ENCODE measurements at places on chromosomes 1 and 21.
A peak's percentile ranks its signal among the peaks of the same experiment; 100 is the strongest.

DNA sequence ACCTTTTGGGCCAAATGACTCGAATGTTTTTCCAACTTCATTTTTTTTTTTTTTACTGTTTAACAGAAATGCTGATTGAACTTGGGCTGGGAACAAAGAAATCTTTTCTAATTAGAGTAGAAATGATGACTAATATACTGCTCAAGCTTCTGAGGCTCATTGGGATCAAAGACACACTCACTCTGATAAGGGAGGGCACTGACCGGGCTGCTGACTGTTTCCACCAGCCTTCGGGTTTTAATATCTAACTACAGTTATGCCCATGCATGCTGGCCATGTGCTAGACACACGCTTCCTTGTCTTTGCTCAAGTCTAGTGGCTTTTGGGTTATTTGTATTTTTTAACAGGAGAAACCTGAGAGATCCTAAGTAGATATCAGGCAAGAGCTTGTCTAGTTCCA is 16.8 kb downstream of the ZBTB18 start:
- DNase-seq: no peak

DNA sequence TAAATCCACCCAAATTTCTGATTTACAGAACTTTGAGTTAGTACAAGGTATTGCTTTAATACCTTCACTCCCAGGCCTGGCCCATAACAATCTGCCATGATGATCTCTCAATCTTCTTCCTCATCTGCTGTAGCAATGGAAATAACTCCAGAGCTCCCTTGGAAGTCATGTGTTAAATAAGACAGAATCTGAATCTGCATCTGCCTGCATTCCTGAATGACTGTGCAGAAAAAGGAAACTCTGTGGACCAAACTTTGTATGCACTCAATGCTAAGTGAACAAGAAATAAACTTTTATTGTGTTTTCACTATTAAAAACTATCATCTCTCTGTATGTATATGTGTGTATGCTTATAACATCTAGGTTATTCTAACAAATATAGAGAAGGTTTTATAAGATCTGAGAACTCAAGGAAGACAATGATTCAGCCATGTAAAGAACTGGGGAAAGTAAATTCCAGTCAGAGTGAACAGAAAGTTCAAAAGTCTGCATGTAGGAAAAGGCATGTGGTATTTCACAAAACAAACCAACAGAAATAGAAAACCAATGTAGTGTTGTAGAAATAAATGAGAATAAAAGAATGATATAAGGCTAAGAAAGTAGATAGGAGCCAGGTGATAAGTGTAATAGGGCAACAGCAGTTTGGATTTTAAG is 390.2 kb downstream of the USH2A start:
- DNase-seq: no peak

DNA sequence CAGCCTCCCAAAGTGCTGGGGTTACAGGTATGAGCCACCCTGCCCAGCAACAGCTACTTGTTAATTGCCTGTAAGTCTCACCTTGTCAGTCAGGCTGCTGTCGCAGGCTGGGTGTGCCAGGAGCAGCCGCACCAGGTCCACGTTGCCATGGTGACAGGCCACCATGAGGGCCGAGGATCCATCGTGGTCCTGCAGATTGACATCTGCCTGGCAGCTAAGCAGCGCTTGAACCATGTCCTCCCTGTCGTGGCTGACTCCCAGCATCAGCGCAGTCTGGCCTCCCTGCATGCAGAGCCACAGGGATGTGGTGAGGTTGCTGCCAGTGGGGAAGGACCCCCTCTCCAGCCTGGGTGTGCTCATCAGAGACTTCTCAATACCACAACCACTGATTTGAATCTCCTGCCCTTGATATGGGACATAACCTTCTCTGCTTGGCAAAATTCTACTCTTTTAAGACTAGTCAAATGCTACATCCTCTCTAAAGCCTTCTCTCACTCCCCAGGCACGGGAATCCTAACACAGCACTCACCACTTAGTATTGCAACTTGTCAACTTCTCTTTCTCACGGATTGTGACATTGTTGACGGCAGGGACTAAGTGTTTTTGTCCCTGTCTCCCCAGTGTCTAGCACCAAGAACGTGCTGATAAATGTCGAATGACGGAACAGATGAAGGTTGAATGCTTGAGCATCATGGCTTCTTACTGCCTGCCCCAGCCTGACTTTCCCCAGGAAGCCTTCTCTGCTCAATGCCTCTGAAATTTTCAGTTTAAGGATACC is 52.9 kb downstream of the L1TD1 start:
- no peak for DNase-seq

GRCh38 chr1:147266381-147266780 is 23.9 kb downstream of the CHD1L start:
- DNase-seq: no peak

DNA sequence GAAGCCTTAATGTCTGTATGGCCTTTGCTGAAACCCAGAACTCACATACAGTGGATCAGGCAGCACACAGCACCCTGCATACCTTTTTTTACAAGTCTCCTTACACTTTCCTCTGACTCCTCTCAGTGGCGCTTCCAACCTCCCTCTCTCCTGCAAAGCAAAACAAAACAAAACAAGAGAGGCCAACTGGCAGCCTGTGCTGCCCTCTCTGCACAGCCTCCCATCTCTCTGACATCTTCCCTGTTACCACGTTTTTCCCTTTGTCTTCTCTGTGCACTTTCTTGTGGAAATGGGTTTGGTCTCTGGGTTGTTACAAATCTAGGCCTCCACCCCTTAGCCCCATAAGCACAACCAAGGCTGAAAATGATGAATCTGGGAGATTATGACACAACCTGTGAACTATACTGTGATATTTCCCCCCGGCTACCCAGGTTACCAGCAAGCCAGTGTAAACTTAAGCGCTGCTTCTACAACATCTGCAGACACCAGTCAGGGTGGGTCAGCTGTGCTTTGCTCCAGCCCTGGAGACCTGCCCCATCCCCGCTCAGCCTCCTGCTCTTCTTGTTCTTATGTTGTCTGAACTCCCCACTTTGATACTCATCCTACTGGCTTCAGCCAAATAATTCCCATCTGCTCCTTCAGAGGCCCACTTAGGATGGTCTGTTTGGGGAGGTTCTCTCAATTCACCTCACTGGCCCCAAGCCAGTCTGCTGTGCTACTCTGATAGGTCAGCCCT is 54.9 kb upstream of the FMOD start:
- no peak for DNase-seq

DNA sequence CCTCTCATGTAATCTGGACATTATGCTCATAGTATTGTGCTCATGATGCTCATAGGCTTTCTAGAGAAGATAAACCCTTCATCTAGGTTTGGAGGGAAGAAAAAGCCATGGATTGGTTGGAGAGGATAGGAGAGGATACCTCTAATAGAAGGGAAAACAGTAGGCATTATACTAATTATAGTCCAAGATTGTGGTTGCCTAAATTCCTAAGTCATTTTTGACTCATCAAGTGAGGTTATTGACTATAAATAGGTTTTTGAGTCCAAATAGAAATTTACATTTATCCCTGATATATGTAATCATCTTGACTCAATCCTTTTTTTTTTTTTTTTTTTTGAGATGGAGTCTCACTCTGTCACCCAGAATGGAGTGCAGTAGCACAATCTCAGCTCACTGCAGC is 5.0 kb downstream of the SYT11 start:
- no peak for DNase-seq

- no peak for DNase-seq
Measured at GRCh38 chr1:178543290-178543607, 30.3 kb downstream of the TEX35 start.

DNA sequence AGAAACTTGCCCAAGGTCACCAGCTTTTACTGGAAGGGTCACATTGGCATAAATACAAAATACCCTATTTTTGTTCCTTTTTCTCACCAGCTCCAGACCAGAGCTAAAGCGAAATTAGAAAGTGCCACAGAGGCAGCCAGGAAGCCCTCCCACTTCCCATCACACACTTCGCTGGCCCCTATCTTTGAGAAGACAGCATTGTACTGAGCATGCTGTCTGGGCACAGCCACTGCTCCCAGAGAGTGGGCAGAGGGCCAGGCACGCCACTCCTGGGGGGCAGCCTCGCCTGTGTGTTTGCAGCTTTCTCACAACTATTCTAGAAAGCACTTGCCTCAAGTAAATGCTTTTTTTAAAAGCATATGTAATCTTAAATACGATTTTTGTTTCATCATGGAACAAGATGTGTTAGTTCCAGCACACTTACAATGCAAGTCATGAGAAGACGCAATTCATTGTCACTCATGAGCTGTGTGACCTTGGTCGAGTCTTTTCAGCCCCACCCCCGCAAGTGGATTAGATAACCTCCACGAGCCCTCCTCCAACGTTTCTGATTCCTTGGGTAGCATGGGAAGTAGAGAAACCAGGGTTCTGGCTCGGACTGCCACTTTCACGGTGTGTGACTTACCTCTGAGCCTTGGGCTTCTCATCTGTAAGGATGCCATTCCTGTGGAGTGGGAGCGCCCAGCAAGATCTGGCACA is 25.7 kb upstream of the EPHA8 start:
- no peak for DNase-seq

- DNase-seq: peak; percentile 95
Measured at GRCh38 chr1:116671912-116672311, 4.4 kb upstream of the IGSF3 start.

DNA sequence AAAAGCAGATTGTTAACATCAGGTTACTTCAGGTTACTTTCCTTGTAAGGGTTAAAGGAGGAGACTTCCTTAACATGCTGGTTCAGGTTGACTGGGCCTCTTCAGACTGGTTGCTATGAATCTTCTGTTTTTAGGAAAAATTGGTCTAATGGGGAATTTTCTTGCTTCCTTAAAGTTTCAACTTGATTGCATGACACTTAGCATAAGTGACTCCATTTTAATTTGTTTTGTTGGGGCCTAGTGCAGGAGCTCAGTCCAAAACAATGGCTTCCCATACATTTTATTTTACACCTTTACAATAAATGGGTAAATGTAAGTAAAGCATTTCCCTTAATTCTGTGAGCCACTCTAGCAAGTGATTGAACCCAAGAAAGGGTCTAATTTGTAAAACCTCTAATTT is 53.8 kb downstream of the SLC16A1 start:
- DNase-seq: no peak

DNA sequence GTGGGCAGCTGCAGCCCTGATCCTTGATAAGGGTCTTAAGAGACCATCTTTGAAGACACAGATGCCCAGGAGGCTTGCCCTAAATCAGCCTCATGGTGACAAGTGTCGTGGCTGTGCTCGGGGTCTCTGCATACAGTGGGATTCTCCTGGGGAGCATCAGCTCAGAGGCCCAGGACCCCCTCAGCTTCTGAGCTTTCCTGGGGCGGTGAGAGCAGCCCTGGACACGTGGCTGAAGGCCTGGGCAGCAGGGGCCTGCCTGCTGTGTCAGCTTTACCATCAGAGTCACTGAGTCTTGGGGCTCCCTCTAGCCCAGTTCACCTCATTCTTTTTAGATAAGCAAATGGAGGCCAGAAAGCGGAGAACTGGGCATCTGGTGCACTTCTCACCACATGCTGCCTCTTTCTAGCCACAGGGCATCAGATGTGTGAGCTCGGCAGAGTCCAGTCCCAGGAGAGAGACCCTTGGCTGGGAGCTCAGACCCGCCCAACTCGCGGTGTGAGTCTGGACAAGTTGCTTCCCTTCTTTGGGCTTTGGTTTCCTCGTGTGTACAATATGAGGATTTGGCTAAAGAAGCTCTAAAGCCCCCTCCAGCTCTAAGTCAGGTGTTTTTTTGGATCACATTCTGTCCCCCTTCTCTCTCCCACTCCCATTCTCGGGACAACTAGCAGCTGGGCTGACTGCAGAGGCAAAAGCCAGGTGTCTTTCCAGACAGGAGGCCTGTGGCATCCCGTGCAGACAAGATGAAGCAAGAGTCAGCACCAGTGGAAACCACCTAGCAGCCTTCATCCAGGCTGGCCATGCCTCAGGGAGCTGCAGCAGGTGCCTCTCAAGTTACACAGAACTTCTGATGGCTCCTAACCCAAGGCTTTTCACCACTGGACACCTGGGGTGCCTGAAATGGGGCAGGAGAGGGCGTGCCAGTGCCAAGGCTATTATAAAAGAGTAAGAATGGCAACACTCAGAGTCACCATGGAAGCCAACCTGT is 119.1 kb downstream of the KCNN3 start:
- DNase-seq: no peak

- no peak for DNase-seq
Measured at GRCh38 chr1:10177876-10178275, 32.5 kb upstream of the KIF1B start.

GRCh38 chr1:83026745-83027144 is 972.2 kb downstream of the TTLL7 start:
- peak; percentile 4 for DNase-seq

DNA sequence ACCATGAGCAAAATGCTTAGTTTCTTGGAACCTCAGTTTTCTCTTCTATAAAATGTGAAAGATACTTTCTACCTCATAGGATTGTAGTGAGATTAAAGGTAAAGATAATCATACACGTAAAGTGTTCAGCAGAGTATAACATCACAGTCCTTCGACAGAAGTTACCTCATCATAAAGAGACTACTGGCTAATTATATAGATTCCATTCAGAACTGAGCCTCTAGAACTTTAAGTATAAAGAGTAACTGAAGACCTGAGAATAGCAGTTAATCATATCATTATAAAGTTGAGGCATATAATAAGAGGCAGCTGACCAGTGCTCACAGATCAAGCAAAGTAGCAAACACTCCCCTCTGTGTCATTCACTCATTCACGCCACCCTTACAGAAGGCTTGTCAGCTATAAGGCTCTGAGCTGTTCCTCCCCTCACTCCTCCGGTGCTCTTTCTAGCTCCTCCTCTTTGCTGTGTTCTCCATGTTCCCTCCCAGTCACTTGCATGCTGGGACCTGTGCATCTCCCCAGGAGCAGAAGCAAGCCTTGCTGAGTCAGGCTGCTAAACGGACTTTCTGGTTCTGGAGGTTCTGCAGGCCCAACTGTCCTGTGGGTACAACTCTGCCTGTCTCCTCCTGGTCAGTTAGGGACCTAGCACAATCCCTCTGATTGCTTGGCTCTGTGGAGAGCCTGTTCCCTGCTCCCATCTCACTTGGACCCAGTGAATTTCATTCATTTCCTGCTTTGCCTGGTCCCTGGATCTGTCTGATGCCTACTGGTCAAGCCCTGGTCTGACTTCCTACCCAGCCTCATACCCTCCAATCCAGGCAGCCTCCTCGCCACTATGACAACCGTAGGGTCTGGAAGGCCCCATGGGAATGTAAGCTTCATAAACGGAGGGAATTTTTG is 28.3 kb upstream of the LY9 start:
- no peak for DNase-seq

DNA sequence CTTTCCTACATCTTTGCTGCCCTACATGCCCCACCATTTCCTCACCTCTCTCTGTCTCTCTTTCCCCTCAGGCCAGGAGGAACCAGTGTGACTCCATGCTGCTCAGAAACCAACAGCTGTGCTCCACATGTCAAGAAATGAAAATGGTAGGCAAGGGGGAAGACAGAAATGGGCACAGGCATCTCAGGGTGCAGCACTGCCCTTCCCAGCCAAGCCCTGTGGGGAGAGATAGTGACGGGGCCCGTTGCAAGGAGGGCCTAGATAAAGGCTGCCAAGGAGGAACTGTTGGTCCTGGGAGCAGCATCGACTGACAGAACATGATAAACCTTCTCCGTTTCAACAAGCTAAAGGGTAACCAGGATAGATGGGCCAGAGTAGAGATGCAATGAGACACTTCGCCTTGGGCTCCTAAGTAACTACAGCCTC is 12.5 kb upstream of the PIGC start:
- no peak for DNase-seq

GRCh38 chr1:46408356-46409062 is 14.4 kb downstream of the FAAH start:
- no peak for DNase-seq
